ENCODE measurements at places on chromosomes 16 and 17.

DNA sequence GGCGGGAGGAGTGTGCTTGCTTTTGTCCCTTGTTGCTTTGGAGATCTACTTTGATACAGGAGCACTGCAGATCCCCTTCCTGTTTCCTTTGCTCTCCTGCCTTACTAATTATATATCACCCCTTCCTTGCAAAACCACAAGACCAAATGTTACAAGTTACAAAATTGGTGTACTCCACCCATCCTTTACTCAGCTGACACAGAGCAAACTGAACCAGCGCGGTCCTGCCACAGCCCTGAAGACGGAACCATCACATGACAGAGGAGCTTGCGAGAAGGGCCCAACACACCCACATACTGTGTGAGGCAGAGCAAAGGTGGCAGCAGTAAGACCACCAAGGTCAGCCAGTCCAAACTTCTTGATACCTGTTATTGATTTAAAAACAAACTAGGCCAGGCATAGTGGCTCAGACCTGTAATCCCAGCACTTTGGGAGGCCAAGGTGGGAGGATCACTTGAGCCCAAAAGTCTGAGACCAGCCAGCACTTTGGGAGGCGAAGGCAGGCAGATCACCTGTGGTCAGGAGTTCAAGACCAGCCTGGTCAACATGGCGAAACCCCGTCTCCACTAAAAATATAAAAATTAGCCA, 33.2 kb downstream of the CYTH1 start:
- peak; percentile 49 for DNase-seq

DNA sequence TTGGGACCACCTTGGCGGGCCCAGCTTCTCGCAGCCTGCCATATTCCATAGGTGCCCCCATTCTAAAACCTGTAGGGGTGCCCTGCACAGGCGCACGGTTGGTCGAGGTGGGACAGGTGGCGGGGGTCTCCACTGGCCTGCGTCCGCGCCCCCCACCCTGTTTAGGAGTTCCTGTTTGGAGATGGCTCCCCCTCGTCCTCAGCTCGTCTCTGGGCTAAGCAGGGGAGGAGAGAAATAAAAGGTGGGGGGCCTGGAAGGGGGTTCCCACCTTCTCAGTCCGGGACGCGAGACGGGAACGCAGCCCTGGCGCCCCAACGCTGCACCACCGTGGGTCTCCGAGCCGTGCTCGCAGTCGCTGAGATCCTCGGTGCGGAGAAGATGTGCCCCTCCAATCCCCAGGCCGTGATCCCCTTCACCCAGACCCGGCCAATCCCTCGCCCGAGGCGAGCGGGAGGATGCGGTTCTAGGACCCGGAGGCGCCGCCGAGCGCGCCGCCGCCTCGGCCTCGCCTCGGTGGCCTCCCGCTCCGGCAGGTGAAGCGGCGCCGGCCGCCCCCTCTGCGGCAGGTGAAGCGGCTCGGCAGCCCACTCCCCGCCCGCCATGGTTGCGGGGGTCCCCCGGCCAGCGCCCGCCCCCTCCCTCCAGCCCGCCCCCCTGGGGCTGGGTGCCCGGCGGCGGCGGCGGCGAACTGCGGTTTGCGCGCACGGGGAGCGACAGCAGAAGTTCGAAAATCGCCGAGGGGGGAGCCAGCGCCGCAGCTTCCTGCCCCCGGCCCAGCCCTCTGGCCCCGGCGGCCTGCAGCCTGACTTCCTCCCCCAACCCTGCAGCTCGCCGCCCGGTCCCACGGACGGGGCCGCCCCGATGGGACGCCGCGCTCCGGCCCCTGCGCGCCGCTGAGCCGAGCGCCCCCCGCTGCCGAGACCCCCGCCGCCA, at the start of gene FMNL1:
FMNL1 (plus strand) TSS at position 805 of the 933 bp plus-strand sequence. CDS start 240 bp downstream, outside the sequence.
- DNase-seq = no peak

GRCh38 chr17:7403043-7403726, 712 bp downstream of the TMEM256 start:
- DNase-seq = no peak

DNA sequence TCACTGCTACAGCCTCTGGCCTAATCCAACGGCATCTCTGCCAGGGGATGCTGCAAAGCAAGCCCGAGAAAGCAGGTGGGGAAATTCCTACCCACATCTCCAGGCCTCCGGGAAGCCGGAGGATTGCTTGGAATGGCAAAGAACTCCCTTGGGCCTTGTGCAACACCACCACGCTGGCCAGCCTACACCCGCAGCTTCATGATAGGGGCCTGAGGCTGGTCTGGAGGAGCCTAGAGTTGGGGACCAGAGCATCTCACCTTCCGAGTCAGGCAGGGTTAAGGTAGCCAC, 20.3 kb downstream of the GGA3 start:
- DNase-seq = no peak

- DNase-seq = no peak
Observed at GRCh38 chr17:81027591-81028505, 7.1 kb upstream of the BAIAP2 start.
